Immature natural killer cell (primary cell): ENCODE measurements at places on chromosomes 13 and 19.
A peak's percentile ranks its signal among the peaks of the same experiment; 100 is the strongest.

GRCh38 chr13:51156648-51157047 is 45.6 kb upstream of the C13orf42 start:
- no peak for DNase-seq

GRCh38 chr13:94239135-94239534 is 240.3 kb downstream of the DCT start:
- peak; percentile 9 for DNase-seq

GRCh38 chr19:27774827-27775226 is 1438.1 kb downstream of the UQCRFS1 start:
- DNase-seq, result peak; percentile 5

DNA sequence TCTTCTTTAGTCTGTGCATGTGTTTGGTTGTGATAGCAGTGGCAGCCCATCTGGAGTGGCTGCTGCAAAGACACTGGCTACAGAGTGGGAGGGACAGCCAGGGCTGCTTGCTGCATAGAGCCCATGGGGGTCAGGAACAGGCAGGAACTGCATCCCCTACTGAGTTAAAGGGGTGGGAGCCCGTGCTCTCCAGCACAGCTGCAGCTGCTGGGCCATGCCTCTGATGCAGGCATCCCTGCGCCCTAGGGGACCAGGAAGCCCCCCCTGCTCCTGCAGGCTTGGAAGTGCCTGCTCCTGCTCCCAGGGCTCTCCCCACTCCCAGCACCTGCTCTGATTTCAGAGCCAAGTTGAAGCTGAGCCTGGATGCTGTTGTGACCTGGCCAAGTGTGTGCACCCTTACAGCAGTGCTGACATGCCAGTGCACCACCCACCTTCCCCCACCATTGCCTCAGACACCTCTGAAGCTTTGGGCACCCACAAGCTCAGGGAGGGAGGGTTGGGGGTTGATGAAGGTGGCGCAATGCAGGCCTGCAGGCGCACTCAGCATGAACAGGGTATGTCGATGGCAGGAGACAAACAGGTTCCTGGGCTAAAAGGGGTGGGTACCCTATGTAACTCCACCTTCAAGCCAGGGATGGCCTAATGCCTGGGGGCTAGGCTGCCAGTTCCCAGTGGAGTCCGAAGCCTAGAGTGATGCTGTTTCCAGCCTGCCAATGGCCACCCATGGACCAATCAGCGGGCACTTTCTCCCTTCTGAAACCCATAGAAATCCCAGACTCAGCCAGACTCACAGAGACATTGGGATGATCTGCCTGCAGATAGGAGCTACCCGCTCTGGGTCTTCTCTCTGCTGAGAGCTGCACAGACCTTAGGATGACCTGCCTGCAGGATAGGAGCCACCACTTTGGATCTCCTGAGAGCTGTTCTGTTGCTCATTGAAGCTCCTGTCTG is 919.9 kb upstream of the MIR17HG start:
- DNase-seq, result no peak

- DNase-seq, result no peak
Observed at GRCh38 chr19:32404933-32405430, 588 bp upstream of the DPY19L3 start.

DNA sequence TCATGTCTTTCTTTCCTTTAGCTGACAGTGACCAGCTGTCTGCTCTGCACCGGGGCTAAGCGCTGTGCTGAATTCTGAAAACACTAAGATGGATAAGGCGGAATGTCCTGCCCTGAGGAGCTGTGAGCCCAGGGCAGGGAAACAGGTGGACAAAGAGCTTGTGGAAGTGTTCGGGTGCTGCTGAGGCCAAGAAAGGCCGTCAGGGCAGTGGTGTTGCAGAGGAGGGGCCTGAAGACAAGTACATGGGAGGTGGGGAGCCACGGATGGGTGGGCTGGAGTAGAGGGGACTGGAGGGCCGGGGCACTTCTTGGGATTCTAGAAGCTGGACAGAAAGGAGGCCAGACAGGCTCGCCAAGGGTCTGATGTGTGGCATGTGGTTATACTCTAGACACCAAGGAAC is 66.2 kb upstream of the GPR183 start:
- DNase-seq, result no peak

DNA sequence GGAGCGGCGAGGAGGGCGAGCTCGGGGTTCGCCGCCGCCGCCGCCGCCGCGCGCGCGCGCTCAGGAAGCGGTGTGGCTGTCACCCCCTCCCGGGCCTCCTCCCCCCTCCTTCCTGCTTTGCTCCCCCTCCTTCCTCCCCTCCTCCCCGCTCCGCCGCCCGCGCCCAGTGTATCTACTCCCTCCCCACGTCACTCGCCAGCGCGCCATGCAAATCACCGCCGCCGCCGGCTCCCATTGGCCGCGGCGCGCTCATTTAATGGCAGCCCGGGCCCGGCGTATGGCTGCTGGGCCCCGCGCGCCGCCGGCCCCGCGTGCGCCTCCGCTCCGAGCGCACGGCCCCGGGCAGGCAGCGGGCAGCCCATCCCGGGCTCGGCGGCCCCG is 335 bp upstream of the SOX1 start:
- DNase-seq, result peak; percentile 68

- no peak for DNase-seq
Observed at GRCh38 chr13:45219938-45220375, 19.1 kb upstream of the KCTD4 start.
